ENCODE measurements at places on chromosomes 5 and 9. TPM values are rescaled to one million over a fixed set of nuclear protein-coding genes. Genes with fewer than 3 reads are reported as not detected.

Gene FGF1
- total RNA-seq, result 59.9 TPM

Gene IL13
- total RNA-seq, result not detected

Gene SPINK13
- not detected for total RNA-seq

Gene SIT1
- not detected for total RNA-seq

Gene CYLC2
- total RNA-seq, result not detected

Gene PRRT1B
- not detected for total RNA-seq

Gene IER5L
- total RNA-seq, result 3.8 TPM

Gene TSC1
- 52.8 TPM for total RNA-seq

Gene PCDHGA8
- 8.5 TPM for total RNA-seq

Gene PRDM9
- total RNA-seq, result not detected

Gene AJM1
- 7.7 TPM for total RNA-seq

Gene TMEM252
- not detected for total RNA-seq

Gene RAD17
- 19.4 TPM for total RNA-seq

Gene ATP10B
- total RNA-seq, result not detected

Gene ACOT12
- total RNA-seq, result not detected

Gene BAAT
- not detected for total RNA-seq

Gene GDNF
- total RNA-seq, result 0.27 TPM

Gene FOXD4L5
- 0.08 TPM for total RNA-seq

Gene NMUR2
- total RNA-seq, result not detected

Gene SLC6A19
- not detected for total RNA-seq

Gene LRRC26
- total RNA-seq, result not detected

Gene PCDHB4
- 0.80 TPM for total RNA-seq

Gene C7
- total RNA-seq, result 175 TPM

Gene NOXA1
- 2.0 TPM for total RNA-seq

Gene NR6A1
- total RNA-seq, result 1.0 TPM

Gene SLC2A8
- 16.1 TPM for total RNA-seq

Gene CER1
- not detected for total RNA-seq

Gene SLC36A2
- 0.16 TPM for total RNA-seq

Gene HAND1
- total RNA-seq, result 26.2 TPM

Gene FOXD4L6
- not detected for total RNA-seq

Gene MZB1
- 0.58 TPM for total RNA-seq

Gene F2RL1
- 2.0 TPM for total RNA-seq

Gene SLC23A1
- not detected for total RNA-seq

Gene TNFSF15
- total RNA-seq, result 0.11 TPM

Gene ARID3C
- total RNA-seq, result not detected

Gene SPINK7
- not detected for total RNA-seq

Gene OMD
- total RNA-seq, result 6.4 TPM

Gene IFNK
- total RNA-seq, result not detected

Gene RANBP17
- 6.5 TPM for total RNA-seq

Gene SPINK6
- total RNA-seq, result not detected

Gene GRXCR2
- 1.1 TPM for total RNA-seq

Gene SPATA31D4
- not detected for total RNA-seq

Gene CERCAM
- 8.5 TPM for total RNA-seq

Gene HSD17B3
- 1.4 TPM for total RNA-seq

Gene ACTBL2
- total RNA-seq, result not detected

Gene BTNL9
- 38.5 TPM for total RNA-seq

Gene AK8
- 0.74 TPM for total RNA-seq

Gene TEX48
- not detected for total RNA-seq

Gene RBM22
- total RNA-seq, result 25.2 TPM

Gene MRPL36
- total RNA-seq, result 57.4 TPM

Gene OR1Q1
- not detected for total RNA-seq

Gene DDX4
- not detected for total RNA-seq

Gene GCNT4
- 0.27 TPM for total RNA-seq

Gene RABEPK
- 9.7 TPM for total RNA-seq

Gene LHX3
- not detected for total RNA-seq
